Activated T-helper 1 cell treated with anti-CD3 and anti-CD28 coated beads, Interleukin-2, amount 50 U/mL, for 16 hours (primary cell): ENCODE measurements at places on chromosomes 5 and 9.

DNA sequence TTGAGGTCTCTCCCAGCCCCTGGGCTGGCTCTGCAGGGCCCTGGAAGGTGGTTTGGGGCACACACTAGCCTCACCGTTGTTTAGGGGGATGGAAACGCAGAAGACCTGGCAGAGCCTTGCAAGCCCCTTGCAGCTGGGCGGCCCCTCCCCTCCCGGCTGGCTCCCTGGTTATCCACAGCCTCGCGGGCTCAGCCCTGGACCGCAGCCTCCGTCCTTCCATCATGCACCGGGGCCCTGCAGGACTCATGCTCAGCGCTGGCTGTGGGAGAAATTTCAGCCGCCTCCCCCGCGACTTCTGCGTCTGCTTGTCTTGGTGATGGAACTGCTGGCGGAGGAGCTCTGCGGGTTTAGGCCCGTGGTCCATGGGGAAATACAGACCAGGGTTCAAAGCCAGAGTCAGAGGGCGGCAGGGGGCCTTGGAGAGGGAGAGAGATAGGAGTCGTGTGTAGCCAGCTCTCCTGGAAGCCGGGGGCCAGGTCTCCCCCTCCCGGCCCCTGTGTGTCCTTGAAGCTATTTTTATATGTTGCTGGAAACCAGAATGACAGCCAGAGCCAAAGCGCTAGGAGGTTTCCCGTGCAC, 75.8 kb upstream of the IER5L start:
- no peak for DNase-seq

GRCh38 chr5:125696762-125697161, 726.4 kb upstream of the GRAMD2B start:
- no peak for DNase-seq

GRCh38 chr9:114266969-114267368, 55.9 kb upstream of the ORM1 start:
- no peak for DNase-seq

GRCh38 chr5:160543395-160543794, 121.7 kb downstream of the PTTG1 start:
- DNase-seq, result no peak

DNA sequence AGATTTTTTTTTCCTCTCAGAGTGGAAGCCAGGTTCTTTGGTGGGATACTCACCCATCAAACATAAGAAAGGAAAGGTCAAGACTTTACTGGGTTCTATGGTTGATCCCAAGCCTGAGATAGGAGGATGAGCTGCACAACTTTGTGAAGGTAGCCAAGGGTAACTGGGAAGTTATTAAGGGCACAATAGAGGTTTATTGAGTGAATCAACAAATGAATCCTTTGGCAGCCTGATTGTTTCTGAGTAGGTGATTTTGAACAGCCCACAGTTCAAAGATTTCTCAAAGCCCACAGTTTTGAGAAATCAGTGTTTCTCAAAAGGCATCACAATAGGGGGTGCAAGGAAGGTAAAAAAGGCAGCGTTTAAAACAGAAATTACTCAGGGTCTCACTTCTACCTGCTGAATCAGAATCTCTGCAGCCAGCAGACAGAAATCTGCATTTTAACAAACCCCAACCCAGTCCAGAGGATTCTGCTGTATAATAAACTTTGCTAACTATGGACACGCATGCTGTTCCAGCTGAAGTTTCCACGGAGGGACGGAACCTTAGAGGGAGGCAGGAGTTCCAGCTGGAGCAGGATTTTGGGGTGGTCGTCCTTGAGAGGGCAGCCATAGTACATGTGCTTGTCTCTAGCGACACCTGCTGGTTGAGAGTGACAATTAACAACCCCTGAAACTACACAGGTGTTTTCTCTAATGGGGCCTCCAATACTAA, 32.7 kb upstream of the FSD1L start:
- peak; percentile 27 for DNase-seq

DNA sequence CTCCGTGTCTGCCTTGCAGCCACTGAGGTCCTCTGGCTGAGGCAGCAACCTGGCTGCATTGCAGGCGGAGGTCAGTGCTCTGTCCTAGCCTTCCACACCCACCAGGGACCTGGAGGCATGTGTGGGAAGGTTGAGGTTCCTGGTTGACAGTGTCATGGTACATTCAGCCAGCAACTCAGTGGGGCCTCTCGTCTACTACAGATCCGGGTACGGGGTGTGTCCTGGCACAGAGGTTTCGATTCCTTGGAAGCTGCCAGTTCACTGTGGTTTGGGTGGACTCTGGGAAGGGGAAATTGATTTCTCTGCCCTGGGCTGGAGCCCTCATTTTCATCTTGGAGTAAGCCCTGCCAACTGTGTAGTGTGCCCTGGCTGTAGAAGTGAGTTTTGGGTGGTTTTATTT, 45.1 kb downstream of the PDE8B start:
- DNase-seq, result no peak

GRCh38 chr9:72540348-72540873, 19.0 kb downstream of the TMC1 start:
- no peak for DNase-seq

DNA sequence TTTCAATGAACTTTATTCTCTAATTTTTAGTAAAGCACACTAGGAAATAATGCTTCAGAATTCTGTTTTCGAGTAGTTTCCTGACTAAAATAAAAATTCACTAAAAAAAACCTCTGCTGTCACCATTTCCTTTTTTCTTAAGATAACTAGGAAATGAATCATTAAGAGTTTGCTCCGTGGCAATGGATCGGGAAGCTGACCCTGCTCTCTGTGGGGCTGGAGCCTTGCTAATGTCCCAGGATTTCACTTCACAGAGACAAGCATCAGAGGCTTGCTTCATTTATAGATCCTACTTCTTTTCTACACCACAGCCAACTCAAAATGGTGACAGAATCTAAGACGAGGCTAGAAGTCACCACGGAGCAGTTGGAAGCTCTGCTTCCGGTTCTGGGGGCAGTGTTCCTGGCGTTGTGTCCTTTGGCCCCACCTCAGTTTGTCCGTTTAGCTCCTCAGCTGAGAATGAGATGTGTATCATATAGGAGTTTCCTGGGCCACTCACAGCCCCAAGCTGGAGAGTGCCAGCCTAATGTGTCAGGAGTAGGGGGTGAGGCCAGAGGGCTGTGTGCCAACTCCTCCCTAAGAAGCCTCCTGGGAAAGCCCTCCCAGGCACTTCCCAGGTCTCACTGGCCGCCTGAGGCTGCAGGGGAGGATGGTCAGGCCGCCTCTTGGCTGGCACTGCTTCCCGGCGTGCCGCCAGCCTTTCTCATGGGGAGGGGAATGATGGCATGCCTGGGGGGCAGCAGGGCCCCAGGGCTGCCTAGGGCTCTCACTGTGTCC, 19.6 kb downstream of the TENT4A start:
- DNase-seq, result no peak

GRCh38 chr5:84450617-84451414, 66.1 kb upstream of the EDIL3 start:
- no peak for DNase-seq

GRCh38 chr5:93721511-93721910, 19.9 kb downstream of the POU5F2 start:
- no peak for DNase-seq

- no peak for DNase-seq
Measured at GRCh38 chr5:37664551-37664950, 175.3 kb downstream of the GDNF start.

DNA sequence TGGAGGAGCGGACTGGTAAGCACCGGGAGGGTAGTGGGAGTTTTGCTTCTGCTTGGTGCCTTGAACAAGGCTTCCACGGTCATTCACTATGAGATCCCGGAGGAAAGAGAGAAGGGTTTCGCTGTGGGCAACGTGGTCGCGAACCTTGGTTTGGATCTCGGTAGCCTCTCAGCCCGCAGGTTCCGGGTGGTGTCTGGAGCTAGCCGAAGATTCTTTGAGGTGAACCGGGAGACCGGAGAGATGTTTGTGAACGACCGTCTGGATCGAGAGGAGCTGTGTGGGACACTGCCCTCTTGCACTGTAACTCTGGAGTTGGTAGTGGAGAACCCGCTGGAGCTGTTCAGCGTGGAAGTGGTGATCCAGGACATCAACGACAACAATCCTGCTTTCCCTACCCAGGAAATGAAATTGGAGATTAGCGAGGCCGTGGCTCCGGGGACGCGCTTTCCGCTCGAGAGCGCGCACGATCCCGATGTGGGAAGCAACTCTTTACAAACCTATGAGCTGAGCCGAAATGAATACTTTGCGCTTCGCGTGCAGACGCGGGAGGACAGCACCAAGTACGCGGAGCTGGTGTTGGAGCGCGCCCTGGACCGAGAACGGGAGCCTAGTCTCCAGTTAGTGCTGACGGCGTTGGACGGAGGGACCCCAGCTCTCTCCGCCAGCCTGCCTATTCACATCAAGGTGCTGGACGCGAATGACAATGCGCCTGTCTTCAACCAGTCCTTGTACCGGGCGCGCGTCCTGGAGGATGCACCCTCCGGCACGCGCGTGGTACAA, 556 bp downstream of the PCDHGC3 start:
- DNase-seq, result no peak

GRCh38 chr5:40674661-40675235, 5.0 kb upstream of the PTGER4 start:
- no peak for DNase-seq

- no peak for DNase-seq
Measured at GRCh38 chr5:157799578-157799977, 56.1 kb downstream of the LSM11 start.

GRCh38 chr5:127860291-127860690, 157.1 kb downstream of the CCDC192 start:
- DNase-seq, result no peak

- DNase-seq, result no peak
Measured at GRCh38 chr5:145473042-145473642, 362.0 kb downstream of the PRELID2 start.

DNA sequence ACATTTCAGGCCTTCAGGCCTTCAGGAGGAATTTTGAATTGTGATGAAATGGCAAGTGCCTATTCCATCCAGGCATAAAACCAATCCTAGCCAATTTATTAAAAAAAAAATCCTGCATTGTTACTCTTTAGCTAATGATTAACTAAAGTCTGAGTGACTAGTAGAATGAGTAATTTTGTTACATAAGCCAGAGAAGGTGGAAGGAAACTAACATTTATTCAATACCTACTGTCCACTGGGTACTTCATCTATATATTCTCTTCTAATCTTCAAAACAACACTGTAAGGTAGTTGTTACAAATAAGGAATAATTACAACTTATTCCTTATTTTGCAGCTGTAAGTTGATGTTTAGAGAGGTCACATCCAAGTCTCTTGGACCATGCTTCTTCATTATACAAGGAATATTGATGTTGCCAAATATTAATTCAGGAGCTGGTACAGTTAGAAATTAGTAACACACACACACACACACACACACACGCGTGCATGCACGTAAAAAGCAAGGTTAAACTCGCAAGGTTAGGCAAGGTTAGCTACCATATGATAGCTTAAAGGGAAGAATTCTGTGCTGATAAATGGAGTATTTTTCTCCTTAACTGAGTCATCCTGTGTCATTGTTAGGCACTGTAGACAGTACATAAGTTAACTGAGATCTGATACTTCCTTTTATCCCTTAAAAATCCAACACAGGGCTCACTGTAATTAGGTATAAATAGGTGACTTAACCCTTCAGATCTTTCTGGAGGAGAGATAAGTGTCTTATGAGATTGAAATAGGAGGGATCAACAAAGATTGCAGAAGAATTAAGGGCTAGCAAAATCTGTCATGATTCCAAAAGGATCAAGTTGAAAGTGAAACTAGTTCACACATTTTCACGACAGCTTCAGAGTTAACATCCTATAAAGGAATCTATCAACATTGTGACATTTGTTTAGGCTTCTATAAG, 596.9 kb downstream of the PDE4D start:
- no peak for DNase-seq

DNA sequence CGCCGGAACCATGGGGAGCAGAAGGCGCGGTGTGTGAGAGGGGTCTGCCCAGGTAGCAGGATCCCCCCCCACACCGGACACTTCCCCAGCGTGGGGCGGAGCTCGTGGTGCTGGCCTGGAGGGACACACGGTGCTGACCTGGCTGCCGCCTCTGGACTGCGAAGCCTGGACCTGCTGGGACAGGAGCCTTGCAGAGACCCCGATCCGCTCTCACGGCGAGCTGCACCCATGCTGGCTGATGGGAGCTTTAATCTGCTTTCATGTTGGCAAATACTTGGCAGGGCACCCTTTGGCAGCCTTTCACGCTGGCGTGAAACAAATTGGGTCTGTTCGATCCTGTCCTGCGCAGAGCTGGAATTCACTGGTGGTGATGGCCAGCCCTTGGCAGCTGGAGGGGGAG, 7.4 kb downstream of the NKD2 start:
- DNase-seq, result no peak

GRCh38 chr5:40022057-40022456, 597.3 kb upstream of the DAB2 start:
- DNase-seq, result no peak

GRCh38 chr5:132506094-132506692, 15.6 kb upstream of the IRF1 start:
- no peak for DNase-seq

DNA sequence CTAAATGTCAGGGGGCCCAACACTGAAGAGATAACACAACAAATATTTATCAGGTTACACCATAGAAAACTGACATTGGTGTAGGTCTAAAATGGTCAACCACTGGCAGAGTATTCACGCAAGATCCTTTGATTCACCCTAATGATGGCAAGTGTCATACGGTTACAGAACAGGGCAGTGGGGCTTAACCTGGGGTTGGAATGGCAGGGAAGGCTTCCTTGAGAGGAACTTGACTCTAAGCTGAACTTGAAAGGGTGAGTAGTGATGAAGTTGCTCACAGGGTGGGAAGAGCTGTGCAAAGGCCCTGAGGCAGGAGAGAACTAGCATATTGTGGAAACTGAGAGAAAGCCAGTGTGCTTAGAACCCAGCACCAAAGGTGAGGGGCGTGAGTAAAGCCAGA, 97.1 kb upstream of the MVB12B start:
- no peak for DNase-seq

DNA sequence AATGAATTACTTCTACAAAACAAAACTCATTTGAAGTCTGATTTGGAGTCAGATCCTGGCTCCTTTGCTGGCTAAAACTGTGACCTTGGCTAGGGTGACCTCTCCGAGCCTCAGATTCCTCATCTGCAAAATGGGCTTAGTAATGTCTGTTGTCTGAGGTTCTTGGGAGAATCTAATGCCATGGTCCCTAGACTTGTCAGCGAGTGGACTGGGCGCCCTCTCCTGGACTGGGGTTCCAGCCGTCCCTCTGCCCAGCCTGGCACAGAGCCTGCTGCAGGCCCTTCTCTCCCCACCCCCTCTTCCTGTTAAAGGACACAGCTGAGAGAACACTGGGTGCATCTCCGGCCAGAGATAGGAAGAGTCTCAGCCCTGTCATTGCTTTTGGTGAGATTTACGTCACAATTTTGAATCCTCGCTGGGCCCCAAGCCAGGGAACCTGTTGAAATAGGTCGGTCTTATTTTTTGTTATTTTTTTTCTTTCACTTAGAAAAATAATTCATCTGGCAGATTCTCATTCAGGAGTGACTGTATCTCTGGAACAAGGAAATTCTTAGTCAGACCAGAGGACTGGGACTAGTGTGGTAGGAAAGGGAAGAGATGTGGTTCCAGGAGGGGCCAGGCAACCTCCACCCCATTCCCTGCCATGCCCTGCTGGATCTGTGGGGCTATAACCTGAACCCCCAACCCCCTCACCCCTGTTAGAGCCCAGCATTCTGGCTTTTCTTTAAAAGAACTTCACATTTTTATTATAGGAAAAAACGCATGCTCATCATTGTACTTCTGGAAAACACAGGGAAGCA, 48.2 kb upstream of the RPL26L1 start:
- DNase-seq, result no peak
